Endothelial cell of umbilical vein (primary cell): ENCODE measurements at places on chromosomes 5 and 9. TPM values are rescaled to one million over a fixed set of nuclear protein-coding genes. Genes with fewer than 3 reads are reported as not detected.

The OXCT1 gene
- total RNA-seq = 33.7 and 37.4 TPM in 2 replicates

DNA sequence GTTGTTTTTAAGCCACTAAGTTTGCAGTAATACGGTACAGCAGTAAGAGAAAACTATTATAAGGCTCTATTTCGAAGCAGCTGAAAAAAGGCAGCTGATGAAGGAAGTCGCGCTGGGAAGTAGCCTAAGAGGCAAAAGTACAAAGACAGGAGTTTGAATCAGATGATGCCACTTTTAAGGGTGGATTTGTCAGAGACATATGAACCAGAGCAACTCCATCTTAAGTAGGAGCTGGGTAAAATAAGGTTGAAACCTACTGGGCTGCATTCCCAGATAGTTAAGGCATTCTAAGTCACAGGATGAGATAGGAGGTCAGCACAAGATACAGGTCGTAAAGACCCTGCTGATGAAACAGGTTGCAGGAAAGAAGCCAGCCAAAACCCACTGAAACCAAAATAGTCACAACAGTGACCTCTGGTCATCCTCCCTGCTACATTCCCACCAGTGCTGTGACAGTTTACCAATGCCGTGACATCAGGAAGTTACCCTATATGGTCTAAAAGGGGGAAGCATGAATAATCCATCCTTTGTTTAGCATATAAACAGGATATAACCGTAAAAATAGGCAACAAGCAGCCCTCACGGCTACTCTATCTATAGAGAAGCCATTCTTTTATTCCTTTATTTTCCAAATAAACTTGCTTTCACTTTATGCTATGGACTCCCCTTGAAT lies 91.8 kb upstream of the PRSS3 start:
- DNase-seq = peak; percentile 8

GRCh38 chr5:110873773-110874437 lies 135.1 kb downstream of the SLC25A46 start:
- no peak for DNase-seq

- peak; percentile 86 for DNase-seq
These were observed 30.6 kb downstream of the KDM4C start for GRCh38 chr9:6788162-6789016.

DNA sequence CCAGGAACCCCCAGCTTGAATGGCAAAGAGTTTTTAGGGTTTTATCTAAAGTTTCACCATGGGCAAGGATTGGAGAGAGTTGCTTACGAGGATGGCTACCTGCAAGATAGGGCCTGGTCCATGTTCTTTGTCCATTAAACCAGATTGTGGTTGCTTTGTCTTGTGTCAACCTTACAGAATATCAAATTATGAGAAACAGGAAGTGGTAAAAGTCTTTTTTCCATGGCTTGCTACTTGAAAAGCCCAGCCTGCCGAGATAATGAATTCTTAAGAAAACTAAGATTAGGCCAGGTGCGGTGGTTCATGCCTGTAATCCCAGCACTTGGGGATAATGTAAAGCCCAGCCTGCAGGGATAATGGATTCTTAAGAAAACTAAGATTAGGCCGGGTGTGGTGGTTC lies 24.4 kb downstream of the ZNF474 start:
- no peak for DNase-seq

DNA sequence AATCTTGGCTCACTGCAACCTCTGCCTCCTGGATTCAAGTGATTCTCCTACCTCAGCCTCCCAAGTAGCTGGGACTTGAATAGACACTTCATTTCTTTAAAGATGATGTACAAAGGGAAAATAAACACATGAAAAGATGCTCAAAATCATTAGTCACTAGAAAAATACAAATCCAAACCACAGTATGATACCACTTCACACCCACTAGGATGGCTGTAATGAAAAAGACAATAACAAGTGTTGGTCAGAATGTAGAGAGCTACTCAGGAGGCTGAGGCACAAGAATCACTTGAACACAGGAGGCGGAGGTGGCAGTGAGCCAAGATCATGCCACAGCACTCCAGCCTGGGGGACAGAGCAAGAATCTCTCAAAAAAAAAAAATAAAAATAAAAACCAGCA lies 13.0 kb downstream of the F2RL2 start:
- no peak for DNase-seq

- DNase-seq = no peak
These were observed 45.5 kb upstream of the LARP1 start for GRCh38 chr5:154709368-154710305.

- DNase-seq = peak; percentile 30
These were observed 124.1 kb upstream of the KCNN2 start for GRCh38 chr5:114237766-114238165.

- no peak for DNase-seq
These were observed 89.2 kb downstream of the DMRTA1 start for GRCh38 chr9:22535780-22536179.

DNA sequence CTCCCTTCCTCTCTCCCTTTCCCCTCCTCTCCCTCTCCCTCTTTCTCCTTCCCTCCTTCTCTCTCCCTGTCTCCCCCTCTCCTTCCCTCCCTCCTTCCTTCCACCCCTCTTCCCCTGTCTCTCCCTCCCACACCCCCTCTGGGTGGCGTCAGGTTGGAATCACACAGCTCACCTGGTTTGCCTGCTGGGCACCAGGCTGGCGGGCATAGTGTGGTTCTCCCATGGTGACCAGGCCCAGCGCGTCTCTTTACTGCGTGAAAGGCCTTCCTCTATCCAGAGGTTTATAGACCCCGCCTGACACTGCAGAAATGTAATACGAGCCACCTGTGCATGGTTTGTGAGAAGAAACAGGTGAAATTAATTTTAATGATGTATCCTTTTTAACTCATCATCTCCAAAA lies 76.2 kb downstream of the MRPL36 start:
- no peak for DNase-seq

The IL9 gene
- total RNA-seq = not detected in 2 replicates

DNA sequence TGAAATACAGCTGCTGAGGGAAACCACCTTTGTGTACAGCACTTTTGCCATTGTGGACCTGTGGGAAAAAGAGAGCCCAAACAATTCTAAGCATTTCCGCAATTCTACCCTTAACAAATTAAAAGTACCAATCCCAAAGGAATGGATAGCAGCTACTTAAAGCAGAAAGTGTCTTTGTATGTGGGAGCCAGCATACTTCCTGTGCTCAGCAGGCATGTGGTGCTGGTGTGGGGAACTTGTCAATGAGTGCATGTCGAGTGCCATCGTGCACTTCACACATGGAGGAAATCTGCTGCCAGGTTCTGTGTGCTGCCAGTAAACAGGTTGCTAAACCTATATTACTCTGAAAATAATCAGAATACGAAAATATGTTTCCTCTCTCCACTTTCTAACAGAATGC lies 399.0 kb downstream of the LRRC70 start:
- no peak for DNase-seq

- no peak for DNase-seq
These were observed 16.0 kb upstream of the OR13C9 start for GRCh38 chr9:104633976-104634520.

- DNase-seq = no peak
These were observed 239.6 kb upstream of the NREP start for GRCh38 chr5:111996574-111996973.

The PHF2 gene
- total RNA-seq = 21.5 and 22.5 TPM in 2 replicates

DNA sequence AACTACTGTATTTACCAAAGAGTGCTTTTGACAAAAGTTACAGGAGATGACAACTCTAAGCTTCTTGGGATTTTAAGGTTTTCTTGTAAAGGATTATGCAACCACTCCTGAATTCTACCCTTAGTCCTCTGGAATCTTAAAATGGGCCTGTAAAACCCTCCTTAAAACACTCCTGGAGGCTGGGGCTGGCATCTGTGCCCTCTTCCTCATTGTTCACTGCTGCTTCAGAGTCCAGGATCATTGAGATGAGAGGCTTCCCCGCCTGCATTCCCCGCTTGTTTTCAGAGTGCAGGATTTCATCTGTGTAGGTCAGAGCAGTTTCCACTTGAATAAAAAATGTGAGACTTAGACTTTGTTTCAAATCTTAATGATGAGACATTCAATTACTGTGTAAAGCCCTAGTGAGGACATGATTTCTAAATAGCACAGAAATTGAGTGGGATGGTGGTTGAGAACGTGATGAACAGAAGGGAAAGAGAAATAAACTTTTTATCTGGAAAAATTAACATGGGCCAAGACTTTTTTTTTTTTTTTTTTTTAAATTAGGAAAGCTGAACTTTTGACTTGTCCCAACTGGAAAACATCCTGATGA lies 40.4 kb downstream of the PCSK5 start:
- no peak for DNase-seq

DNA sequence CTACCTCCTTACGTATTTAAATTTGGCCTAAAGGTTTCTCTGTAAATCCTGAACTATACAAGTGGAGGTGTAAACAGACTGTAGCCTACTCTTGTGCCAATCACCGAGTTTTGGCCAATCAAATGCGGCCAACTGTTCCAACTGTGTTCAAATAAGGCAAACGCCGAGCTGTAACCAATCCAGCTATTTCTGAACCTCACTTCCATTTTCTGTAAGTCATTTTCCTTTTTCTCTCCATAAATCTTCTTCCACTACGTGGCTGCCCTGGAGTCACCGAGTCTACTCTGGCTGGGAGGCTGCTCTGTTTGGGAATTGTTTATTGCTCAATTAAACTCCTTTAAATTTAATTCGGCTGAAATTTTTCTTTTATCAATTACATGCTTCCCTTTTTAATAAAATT lies 58.4 kb downstream of the S1PR3 start:
- no peak for DNase-seq
